ENCODE measurements at places on chromosomes 5 and 9.

DNA sequence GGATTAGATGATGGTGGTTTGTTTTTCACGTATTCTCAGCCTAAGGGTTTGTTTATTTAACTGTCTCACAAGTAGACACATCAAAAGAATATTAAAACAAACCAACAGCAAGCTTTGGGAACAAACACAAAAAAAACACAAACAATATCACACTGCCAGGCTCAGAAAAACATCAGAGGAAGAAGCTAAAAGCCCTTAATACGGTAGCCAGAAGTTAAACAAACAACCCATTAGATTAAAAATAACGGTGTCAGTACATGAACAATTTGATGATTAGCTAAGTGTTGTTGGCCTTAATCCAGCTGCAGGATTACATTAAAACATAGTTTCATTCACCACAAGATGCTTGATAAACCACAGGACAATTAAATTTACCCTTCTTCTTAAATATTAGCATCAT is 15.9 kb upstream of the DMRT2 start:
- DNase-seq, result no peak

DNA sequence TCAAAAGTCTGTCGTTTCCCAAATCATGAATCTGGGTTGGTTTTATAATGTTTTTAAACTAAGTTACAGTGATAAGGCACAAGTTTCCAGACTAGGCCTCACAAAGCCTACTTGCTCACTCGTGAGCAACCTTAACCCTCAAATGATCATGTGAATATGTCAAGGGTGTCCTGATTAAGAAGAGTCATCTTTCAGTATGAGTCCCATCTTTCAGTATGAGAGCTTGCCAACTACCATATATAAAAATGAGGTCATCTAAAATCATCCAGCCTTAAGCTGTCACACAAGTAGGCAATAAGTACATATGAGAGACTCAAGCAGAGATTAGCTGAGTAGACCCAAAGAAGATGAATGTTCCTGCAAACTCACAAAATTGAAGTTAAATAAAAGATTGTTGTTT is 668.4 kb upstream of the FAM174A start:
- DNase-seq, result no peak

DNA sequence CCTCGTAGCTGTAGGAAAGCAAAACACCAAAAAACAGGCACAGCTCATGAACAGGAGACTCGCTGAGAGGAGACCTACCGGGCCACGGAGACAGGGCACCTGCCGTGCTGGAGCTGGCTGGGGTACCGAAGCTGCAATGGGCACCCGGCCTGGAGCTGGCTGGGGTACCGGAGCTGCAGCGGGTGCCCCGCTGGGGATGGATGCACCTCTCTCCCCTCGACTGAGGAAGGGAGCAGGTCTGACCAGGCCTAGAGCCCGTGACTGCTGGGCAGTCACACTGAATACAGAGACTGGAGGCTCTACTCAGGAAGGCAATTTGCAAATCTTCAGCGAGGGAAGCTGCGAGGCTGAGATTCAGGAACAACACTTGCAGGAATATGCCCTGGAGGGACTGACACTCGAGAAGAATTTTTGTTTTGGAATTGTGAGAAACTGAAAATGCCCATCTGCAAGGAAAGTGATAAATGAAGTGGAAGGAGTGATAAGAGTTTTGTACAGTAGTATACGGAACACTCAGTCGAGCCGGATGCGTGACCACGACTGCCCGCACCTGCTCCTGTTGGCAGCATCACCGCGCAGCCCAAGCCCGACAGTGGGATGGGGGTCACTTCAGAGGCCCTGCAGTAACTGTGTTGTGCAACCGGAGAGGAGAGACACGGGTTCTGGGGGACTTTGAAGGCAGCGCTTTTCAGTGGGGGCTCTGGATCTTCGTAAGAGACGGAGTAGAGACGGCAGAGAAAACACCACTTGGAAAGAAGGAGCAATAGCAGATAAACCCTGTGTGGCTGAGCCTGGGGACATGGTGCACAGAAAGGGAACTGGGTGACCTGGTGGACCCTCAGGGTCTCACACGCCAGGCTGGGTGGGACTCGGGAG is 27.9 kb upstream of the LPCAT1 start:
- DNase-seq, result no peak

DNA sequence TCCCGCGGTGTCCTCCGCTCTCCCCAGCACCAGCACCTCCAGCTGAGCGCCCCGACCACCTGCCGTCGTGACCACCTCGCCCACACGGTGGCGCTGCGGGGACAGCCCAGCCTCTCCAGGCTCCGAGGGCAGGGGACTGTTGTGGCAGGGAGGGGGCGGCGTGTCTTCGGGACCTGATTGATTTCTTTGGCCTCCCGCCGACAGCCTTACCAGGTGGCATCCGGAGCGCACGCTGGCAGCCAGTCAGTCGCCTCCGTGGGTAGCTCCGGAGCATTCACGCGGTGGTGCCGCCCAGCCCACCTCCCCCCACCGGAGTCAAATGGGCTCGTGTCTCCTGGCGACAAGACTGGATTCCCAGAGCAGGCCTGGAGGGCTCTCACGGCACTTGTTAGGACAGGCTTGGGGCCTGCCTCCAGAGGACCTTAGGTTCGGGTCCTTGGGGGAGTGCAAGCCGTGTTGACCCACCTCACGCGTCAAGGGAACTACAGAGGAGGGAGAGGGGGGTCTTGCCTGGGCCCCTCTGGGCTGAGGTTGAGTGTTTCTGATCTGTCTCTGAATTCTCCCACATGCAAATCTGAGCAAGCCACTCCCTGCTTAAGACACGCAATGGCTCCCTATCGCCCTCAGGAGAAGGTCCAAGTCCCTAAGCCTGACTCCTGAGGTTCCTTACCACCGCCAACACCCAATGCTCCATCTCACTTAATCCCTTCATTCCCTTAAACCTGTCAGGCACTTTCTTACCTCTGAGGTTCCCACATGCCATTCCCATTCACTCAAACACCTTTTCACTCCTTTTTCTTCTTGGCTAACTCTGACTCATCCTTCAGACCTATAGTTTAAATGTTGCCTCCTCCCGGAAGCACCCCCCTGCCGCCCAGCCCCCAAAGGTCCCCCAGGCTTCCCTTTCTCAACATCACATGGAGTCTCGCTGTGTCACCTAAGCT is 51.2 kb upstream of the GGTA1 start:
- DNase-seq, result peak; percentile 67

DNA sequence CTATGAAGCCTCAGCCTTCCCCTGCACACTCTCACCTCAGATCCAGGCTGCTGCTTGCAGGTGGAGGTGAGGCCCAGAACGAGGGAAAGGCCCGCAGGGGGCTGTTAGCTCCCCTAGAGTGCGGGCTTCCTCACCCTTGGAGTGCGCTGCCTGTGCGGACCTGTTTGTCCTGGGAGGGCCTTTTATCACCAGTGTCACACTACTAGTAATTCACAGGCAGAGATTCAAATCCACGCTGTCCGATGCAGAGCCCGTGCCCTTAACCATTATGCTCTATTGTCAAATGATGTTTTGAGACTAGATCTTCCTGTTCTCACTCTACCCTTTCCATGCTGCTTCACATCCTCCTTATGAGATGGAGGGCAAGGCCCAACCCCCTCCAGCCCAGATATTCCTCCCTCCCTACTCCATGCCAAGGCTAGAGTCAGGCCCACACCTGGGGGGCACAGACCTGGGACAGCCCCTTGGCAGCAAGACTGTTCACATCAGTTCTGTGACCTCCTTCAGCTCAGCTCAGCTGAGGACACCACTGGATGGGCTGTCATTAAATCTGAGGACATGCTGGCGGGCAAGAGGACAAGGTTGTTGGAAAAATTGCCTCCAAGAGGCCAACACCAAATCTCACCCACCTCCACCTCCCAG is 112.8 kb upstream of the SPOCK1 start:
- DNase-seq, result no peak

GRCh38 chr5:67004730-67005350 is 191.8 kb downstream of the CD180 start:
- DNase-seq, result no peak

DNA sequence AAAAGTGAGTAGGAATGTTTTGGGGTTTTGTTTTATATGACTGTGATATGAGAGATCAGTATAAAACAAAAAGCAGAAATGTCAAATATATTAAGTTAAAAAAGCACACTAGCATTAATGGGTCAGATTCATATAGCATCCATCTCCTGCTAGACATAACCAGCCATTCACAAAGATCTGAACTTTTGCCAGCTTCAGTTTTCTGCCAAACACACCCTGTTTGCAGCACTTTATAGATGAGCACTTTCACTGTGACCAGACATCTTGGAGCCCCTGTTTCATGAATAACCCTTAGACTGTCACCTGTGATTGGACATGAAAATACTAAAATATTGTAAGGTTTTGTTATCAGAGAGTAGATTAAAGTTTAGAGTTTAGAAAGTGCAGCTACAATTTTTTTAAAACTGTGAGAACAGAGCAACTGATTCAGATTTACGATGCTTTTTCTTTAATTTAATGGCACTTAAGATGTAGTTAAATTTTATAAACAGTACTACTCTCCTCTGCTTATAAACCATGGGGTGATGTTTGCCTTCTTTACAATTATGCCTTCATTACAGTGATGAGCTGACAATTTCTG is 142.6 kb downstream of the KCTD16 start:
- DNase-seq, result no peak

DNA sequence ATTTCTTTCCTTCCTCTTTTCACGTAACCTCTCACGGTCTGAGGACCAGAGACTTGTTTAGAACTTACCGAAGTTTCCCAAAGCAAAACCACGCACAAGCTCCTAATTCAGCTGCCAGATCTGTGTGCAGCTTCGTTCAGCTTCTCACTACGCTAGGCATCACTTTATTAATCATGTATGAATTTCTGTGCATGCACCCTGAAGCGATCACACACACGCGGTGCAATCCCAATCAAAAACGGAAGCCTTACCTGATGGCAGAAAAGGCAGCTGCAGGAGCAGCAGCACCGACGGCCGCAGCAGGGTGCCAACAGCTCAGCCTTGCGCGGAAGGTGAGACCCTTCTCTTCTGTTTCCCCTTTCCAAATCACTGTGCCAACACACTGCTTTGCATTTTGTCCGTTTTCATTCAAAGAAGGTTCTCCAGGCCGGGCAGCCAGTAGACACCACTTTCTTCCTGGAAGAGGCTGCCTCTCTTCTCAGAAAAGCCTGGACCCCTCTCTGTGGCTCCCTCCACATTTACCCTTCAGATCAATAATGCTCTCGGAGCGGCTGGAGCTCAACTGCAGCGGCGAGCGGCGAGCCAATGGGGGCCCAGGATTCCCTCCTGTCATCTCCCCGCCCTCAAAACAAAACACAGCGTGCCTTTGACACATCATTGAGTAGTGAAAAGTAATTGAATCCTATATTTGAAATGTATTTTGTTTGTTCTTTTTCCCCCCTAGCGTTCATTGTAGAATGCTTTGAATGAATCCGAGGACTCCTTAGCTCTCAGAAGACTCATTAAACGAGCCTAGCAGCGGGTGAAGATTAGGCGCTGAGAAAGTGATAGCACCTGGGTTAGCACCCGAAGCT is at the start of gene CDH12:
Gene CDH12, minus strand, starts transcription at position 538 of the 854 bp plus-strand sequence.
- peak; percentile 16 for DNase-seq

DNA sequence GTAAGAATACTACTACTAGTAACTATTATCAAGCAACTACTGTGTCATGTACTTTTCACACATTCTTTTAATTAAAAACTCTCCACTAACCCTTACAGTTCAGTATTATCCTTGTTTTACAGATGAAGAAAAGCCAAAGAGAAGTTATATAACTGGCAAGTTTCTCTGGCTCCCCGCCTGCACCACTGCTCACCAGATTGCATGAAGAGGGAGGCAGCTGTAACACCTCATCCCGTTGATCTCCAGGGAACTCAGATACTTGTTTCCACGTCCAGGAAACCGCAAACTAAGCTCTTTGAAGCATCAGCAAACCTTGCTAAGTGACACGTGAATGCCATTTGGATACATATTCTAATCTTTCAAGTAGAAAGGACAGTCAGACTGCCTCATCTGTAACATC is 70.3 kb downstream of the RIGI start:
- DNase-seq, result no peak

GRCh38 chr5:116626945-116627679 is 52.5 kb upstream of the SEMA6A start:
- no peak for DNase-seq

GRCh38 chr5:64108674-64109073 is 57.0 kb upstream of the RNF180 start:
- no peak for DNase-seq

- no peak for DNase-seq
Observed at GRCh38 chr5:91228188-91228587, 154.9 kb downstream of the ARRDC3 start.

- DNase-seq, result no peak
Observed at GRCh38 chr9:128123451-128124080, 4.0 kb downstream of the PTGES2 start.

- no peak for DNase-seq
Observed at GRCh38 chr9:22037954-22038690, 29.0 kb upstream of the CDKN2B start.

- DNase-seq, result no peak
Observed at GRCh38 chr9:90142580-90142979, 500.0 kb downstream of the DIRAS2 start.

DNA sequence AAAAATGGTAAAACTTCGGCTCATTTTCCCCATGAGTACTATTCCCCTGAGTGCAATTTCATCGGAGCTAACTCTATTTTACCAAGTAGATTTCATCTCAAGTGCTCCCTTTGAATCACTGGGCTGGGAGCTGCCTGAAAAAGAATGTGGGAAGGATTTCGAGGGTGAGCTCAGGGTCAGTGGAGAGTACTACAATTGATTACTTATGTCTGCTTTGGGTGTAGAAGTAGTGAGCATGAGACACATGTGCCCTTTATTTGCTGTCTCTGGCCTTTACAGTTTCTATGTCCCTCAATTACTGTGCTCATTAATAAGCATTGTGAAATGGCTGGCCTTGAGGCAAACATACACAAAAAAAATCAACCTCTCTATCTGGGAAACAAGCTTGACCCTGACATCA is 172.7 kb upstream of the RFX3 start:
- no peak for DNase-seq

GRCh38 chr5:40775846-40776657 is 20.3 kb upstream of the TTC33 start:
- DNase-seq, result no peak

GRCh38 chr9:108645520-108645919 is 210.3 kb downstream of the ACTL7B start:
- DNase-seq, result no peak

GRCh38 chr5:65625743-65626142 is 916 bp downstream of the SHLD3 start:
- DNase-seq, result no peak

GRCh38 chr5:127969651-127970050 is 113.9 kb upstream of the SLC12A2 start:
- DNase-seq, result no peak
